Erythroblast (primary cell): ENCODE measurements at places on chromosomes 5 and 9.

- DNase-seq = no peak
Observed at GRCh38 chr5:148989567-148989966, 73.3 kb downstream of the SH3TC2 start.

DNA sequence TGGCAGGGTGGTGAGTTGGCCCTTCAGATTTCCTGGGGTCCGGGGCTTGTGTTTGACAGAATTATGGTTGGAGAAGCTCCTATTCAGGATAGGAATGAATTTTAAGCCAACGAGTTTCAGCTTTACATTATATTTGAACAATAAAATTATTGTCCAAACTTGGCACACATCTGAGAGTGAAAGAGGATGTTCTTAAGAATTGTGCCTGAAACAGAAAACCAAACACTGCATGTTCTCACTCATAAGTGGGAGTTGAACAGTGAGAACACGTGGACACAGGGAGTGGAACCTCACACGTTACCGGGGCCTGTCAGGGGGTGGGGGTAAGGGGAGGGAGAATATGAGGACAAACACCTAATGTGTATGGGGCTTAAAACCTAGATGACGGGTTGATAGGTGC, 111.8 kb upstream of the ACTBL2 start:
- DNase-seq = no peak

DNA sequence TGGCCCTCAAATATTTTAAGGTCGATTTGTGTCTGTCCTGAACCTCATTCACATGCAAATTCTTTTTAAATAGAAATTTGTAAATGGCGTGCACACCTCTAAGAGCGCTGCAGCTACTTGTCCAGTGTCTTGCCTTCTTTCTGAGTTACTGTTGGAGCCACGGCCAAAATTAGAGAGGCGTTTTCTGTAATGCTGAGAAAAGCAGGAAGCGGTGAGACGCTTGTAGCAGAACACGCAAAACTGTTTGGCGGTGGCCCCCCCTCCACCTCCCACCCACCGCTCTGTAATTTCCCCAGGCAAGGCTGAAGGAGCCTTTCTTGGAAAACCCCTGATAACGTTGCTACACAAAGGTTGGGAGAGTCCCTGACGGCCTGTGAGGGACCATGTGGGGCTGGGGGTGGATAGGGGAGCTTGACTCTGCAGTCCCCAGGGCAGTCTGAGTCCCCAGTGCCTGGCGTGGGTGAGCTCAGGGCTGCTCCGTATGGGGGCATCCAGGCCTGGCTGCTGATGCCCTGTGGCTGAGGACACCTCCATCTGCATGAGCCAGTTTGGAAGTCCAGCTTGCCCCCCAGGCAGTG, 96.5 kb downstream of the GADD45G start:
- no peak for DNase-seq

GRCh38 chr5:107211630-107212029, 459.1 kb downstream of the EFNA5 start:
- no peak for DNase-seq

GRCh38 chr9:13735181-13735580, 455.7 kb upstream of the MPDZ start:
- no peak for DNase-seq

GRCh38 chr9:134571326-134571931, 70.2 kb upstream of the COL5A1 start:
- DNase-seq = no peak

GRCh38 chr9:76680716-76681425, 83.4 kb upstream of the PCA3 start:
- DNase-seq = no peak

DNA sequence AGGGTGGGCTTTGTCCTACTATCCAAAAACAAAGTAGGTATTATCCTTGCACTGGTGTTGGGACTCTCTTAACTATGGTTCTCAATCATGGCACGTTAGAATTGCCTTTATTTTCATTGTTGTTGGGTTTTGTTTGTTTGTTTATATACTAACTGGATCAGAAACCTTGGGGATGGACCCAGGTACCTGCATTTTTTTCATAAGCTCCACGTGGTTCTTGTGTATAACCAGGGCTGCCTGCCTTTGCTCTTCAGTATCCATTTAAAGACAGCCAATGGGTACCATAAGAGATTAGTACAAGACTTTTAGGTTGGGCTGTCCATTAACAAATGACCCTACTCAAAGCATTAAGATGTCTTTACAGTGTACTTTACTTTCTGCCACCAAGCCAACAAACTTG, 2.5 kb upstream of the SSBP2 start:
- peak; percentile 23 for DNase-seq

DNA sequence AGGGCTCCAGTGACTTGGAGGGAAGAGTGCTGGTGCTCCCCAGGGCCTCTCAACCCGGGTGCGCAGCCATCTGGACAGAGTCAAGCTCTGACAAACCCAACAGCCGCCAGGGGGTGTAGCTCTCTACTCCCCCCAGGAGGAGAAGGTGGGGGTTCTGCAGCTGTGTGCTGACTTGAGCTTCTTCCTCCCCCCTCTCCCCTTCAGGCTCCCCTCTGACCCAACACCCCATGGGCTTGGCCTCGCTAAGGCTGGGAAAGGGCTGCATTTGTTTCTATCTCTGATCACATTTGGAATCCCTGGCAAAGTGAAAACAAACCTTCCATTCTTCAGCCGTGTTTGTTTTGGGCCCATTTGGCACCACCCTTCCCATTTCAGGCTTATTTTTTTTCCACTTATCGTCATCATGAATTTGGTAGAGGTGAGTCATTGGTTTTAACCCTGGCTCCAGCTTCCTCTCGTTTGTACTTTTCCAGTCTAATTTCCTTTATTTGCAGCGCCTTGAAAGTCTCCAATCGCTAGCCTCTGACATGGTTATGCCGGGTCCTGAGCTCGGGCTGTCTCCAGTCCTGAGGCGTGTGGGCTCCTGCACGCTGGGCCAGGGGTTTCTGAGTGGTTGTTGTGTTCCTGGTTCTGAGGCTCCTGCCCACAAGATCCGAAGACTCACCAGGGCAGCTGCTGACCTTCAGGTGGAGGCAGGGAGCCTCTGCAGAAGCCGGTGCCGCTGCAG, 36.1 kb downstream of the DAP start:
- DNase-seq = no peak

DNA sequence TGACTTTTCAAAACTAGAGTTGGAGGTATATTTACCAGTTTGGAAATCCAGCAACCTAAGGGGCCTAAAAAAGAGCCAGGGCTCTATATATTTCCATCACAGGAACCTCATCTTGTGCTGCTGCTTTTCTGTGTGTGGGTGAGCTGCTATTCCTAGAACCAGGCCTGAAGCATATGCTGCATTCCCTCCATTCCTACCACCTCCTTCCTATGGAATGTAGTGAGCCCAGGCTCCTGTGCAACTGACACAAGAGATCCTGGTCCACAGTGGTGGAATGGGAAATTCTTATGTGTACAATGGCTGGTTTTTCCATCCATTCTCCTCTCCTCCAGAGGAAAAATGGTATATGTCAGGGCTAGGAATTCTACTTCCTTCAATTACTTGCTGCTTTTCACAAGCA, 39.1 kb downstream of the SPEF2 start:
- no peak for DNase-seq

DNA sequence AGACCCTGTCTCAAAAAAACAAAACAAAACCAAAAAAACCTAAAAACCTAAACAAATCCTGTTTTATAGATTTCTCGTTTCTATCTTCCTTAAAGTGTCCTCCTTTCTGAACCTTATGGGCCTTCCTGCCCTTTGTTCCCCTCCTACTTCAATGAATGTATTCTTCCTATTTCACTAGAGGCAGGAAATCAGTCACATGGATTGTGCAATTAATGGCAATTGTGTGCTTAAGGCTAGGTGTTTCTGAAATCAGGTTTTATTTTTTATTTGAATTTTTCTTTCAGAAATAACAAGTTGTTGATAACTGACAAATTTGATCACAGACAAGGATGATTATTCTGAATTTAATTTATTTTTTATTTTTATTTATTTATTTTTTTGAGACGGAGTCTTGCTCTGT, 220.6 kb upstream of the SEMA6A start:
- no peak for DNase-seq

DNA sequence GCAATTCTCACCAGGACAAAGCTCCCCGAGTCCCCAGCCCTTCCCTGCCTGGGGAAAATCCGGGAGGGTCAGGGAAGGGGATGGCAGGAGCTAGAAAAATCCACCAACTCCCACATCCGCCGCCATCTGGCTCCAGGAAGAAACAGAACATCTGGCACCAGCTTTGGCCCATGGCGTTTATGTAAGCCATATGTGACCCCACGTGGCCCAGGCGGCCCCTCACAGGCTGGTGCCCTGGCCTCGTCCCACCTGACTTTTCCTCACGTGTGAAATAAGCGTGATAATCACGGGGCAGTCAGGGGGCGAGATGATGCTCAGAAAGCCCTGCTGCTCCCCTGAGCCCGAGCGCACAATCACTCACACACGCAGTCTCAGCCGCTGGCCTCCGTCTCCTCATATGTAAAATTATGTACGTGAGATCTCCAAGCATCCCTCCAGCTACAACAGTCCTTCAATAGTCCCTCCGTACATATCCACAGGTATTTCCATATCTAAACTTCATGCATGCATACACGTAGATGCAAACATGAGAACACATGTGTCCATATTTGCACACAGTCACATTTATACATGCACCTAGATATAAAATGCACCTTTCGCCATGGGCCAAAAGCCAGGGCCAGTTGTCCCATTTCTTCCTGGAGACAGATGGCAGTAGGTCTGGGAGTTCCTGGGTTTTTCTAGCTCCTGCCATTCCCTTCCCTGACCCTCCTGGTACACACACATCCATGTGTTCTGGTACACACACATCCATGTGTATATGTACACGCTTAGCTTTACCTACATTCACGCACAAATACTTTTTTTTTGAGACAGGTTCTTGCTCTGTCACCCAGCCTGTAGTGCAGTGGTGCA, 28.9 kb downstream of the PLPP7 start:
- DNase-seq = no peak

DNA sequence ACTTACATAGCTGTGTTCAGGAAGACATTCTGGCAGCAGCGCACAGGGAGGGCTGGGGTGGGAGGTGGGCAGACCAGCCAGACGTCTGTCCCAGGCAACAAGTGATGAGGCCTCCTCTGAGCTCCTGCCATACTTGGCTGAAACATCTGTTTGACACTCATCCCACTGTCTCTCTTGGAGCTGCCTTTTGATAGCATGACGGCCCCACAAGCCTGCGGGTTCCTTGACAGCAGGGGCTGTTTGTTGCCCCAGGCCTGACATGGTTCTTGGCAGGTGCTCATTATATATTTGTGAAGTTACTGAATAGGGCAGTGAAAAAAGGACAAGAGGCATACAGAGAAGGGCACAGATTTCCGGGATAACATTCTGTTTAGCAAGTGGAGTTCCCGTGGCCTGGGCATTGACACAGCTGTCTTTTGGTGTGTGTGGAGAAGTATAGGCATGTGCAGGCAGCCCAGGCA, 22.2 kb upstream of the B4GALT1 start:
- no peak for DNase-seq

GRCh38 chr5:76754668-76755078, 38.7 kb downstream of the F2R start:
- no peak for DNase-seq

GRCh38 chr5:14545862-14546261, 35.7 kb upstream of the OTULINL start:
- no peak for DNase-seq

GRCh38 chr5:39368116-39368515, 3.8 kb upstream of the C9 start:
- DNase-seq = no peak

DNA sequence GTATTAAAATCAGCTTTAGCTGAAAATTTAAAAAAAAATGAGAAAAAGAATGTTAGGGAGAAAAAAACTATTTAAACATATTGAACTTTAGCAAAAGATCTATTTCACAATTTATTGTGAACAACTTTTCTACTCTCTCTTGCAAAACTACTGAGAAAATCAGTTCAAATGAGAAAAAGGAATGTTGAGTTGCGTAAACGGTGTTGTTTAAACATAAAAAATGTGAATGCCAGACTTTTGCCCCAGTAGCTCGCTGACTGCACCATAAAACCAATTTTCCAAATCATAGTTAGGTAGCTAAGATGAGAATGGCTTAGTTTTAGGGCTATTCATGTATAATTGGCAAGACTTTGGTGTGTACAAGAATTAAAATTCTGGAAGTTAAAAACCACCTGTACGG, 13.4 kb upstream of the RAD23B start:
- no peak for DNase-seq

DNA sequence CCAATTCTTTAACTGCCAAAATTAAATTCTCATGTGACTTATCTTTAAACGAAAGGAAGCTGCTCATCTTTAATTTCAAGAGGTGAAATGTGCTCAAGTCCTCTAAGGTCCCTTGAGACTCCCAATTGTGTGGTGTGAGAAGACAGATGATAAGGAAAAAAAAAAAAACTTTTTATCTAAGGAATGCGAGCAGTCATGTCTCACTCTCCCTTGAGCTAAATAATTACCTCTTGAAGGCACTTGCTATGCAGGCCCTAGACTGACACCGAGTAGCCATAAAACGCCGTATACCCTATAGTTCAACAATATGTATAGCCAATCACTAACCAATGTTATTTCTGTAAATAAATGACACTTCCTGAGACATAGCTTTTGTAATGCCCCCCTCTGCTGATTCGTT, 1.5 kb upstream of the DTWD2 start:
- peak; percentile 12 for DNase-seq

- no peak for DNase-seq
Observed at GRCh38 chr9:27182421-27182820, 73.4 kb downstream of the TEK start.

- no peak for DNase-seq
Observed at GRCh38 chr9:3532158-3532557, 6.4 kb upstream of the RFX3 start.

- no peak for DNase-seq
Observed at GRCh38 chr9:76399856-76400255, 5.6 kb upstream of the RFK start.

GRCh38 chr5:133691448-133691847, 79.1 kb upstream of the FSTL4 start:
- no peak for DNase-seq

DNA sequence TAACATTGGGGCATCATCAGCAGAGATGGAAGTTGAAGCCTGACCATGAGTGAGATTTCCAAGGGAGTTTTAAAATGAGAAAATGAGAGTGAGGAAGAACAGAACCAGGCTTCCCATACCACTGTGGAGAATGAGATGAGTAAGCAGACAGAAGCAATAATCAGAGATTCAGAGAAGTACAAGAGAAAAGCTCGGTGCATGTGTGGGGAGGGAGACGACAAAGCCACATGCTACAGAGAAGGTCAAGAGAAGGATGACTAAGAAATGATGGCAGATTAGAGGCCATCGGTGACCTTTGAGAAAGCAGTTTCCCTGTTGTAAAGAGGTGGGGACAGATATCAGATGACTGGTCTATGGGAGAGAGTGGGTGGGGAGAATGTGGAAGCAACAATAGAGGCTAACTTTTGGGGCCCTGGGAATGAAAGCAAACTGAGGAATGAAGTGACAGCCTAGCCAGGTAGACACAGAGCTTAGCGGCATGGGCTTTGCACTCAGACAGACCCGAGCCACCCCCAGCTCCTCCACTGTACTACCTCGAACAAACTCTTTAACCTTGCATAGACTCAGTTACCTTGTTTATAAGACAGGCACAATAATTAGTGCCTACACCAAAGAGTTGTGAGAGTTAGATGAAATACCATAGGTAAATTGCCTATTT, 207.7 kb downstream of the PIK3R1 start:
- DNase-seq = peak; percentile 71
